ENCODE measurements at places on chromosomes 3 and 15. TPM values are rescaled to one million over a fixed set of nuclear protein-coding genes. Genes with fewer than 3 reads are reported as not detected.

UROC1 gene
- total RNA-seq: not detected

ENTPD3 gene
- 0.09 TPM for total RNA-seq

CP gene
- total RNA-seq: not detected

CD80 gene
- total RNA-seq: 0.16 TPM

RPUSD2 gene
- 10.9 TPM for total RNA-seq

TGM4 gene
- under 0.01 TPM for total RNA-seq

MCTP2 gene
- 4.1 TPM for total RNA-seq

ATP10A gene
- total RNA-seq: 2.5 TPM

FBXO40 gene
- not detected for total RNA-seq

ADPRH gene
- 1.7 TPM for total RNA-seq

CIDEC gene
- total RNA-seq: not detected

PIF1 gene
- total RNA-seq: 4.3 TPM

HHLA2 gene
- total RNA-seq: 0.09 TPM

ARGFX gene
- not detected for total RNA-seq

TNNC1 gene
- 0.63 TPM for total RNA-seq

AHSG gene
- not detected for total RNA-seq

TTC21A gene
- total RNA-seq: 4.8 TPM

IL17RB gene
- under 0.01 TPM for total RNA-seq

TMEM87A gene
- total RNA-seq: 35.9 TPM

MYZAP gene
- 0.17 TPM for total RNA-seq

MYL3 gene
- 0.09 TPM for total RNA-seq

Measured in bronchial smooth muscle cell (primary cell).